GM12878 (cell line): ENCODE measurements at places on chromosomes 6 and 20. TPM values are rescaled to one million over a fixed set of nuclear protein-coding genes. Genes with fewer than 3 reads are reported as not detected.

Gene ORC3
- 63.3 and 67.4 TPM in 2 replicates for polyA plus RNA-seq

Gene PGBD1
- 4.0 and 4.5 TPM in 2 replicates for polyA plus RNA-seq

DNA sequence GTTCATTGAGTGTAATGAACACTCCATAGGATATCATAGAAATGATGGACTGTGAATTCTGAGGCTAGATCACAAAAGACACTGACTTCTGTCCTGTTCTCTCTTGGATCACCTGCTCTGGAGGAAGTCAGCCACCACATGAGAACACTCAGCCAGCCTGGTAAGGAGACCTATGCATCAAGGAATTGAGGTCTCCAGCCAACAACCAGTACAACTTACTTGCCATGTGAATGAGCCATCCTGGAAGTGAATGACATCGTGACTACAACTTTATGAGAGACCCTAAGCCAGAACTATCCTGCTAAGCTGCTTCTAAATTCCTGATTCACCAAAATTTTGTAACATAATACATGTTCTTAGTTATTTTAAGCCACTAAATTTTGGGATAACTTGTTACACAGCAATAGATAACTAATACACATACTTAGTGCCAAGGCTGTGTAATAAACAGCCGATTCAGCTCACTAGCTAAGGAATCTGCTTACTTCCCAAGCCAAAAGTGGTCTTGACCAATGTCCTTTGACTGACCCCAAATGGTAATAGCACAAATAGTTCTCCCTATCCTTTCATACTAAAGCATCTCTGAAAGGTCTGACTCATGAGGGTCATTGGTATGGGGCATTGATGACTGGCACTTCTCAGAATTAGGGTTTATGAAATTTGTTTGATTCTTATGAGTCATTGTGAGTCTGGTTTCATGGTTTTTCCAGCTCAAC lies 6.9 kb upstream of the CTNNBL1 start:
- H3K4me1 ChIP-seq = no peaks in the 10 kb centered on the region
- no peak overlapping the region for H3K4me3 ChIP-seq
- H3K27ac ChIP-seq = no peak overlapping the region
- no peak for DNase-seq
- no peaks in the 10 kb centered on the region for H3K36me3 ChIP-seq

Gene SLA2
- polyA plus RNA-seq = 0.47 and 0.56 TPM in 2 replicates

DNA sequence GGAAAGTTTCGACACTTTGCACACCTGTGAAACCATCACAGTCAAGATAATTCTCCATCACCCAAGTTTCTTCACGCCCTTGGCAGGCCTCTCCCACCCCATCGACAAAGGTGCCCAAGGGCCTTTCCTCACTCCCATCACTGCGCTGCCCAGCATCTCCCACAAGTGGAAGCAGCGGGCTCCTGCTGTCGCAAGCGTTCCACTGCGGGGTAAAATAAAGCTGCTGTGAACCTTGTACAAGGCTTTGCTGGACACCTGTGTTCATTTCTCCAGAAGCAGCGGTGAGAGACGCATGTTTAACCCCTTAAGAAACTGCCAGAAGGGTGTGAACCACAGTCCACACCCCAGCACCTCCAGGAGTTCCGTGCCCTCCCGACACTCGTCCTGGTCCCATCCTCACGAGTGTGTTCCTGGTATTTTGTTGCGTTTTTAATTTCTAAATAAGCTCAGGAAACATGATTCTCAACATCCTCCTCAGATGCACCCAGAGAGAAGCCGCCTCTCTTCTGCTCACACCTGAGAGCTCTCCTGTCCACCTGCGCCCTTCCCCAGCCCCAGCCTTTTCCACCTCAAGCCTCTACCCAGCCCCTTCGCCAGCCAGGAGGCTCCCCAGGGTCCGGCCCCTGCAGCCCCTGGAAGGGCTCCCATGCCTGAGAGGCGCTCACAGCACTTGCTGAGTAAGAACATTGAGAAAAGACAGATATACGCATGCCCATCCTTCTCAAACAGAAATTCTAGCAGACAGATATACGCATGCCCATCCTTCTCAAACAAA lies 97.5 kb downstream of the TAF4 start:
- H3K36me3 ChIP-seq = no peaks in the 10 kb centered on the region; the same call in 1 of the 2 replicates
- DNase-seq = no peak
- no peaks in the 10 kb centered on the region for H3K4me1 ChIP-seq
- H3K4me3 ChIP-seq = no peak overlapping the region
- H3K27me3 ChIP-seq = no peaks in the 10 kb centered on the region; the same call in 1 of the 2 replicates

DNA sequence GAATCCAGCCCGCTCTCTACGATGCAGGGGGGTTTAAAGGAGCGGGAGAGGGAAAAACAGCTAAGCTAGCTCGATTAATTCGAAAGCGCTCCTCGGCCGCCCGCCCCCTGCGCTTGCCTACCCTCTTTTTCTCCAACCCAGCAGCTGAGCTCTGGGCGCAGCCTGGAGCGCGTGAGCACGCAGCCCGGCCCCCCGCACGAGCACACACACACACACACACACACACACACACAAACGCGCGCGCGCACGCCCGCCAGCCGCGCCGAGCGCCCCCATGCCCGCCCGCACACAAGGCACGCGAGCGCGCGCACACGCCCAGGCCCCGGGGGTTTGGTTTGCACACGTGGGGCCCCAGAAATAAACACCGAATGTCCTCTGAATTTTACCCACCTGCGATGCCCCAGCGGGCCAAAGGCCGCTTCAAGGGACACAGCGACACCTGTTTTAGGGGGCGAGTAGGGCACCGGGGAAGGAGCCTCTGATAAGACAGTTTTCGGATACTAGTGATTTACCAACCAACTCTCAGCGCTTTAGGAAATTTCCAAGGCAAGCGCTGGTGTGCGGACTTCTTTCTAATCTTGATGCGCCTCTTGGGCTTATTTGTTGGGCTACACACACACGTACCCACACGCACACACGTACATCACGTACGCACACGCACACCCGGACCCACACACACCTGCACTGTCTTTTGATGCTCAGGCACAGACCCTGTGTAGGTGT lies 802 bp upstream of the NRN1 start:
- H3K4me3 ChIP-seq = peak overlapping the region; percentile 70
- DNase-seq = no peak
- peaks cover 9% of the 10 kb centered on the region for H3K4me1 ChIP-seq
- H3K27ac ChIP-seq = no peak overlapping the region
- no peaks in the 10 kb centered on the region for H3K36me3 ChIP-seq

Gene ARMH2
- not detected in 2 replicates for polyA plus RNA-seq

DNA sequence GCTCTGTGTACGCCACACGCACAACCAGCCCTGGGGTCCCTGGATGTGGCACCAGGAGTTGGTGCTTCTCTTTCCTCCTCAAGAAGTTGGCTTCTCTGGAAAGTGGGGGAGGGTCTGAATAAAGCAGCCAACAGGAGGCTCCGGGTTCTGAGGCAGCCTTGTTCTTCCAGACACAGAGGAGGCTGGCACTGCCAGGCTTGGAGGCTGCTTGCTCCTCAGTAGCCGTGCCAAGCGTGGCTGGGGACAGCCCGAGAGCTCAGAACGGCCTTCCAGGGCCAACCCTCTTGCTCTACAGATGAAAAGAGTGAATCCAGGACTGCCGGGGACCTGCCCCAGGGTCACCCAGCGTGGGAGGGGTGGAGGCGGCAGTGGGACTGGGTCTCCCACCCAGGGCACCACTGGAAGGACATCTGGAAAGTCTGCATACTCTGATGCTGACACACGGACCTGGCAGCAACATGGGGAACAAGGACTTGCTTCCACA lies 70.4 kb downstream of the SLC22A23 start:
- no peak for DNase-seq
- H3K4me1 ChIP-seq = peaks cover 52% of the 10 kb centered on the region
- no peaks in the 10 kb centered on the region for H3K36me3 ChIP-seq
- no peak overlapping the region for H3K4me3 ChIP-seq
- no peak overlapping the region for H3K27ac ChIP-seq

Gene NOX3
- polyA plus RNA-seq = not detected in 2 replicates

Gene RAD21L1
- not detected in 2 replicates for polyA plus RNA-seq

Gene SMLR1
- not detected in 2 replicates for polyA plus RNA-seq
